HCT116 (cell line): ENCODE measurements at places on chromosomes 1 and 21. TPM values are rescaled to one million over a fixed set of nuclear protein-coding genes. Genes with fewer than 3 reads are reported as not detected.
A peak's percentile ranks its signal among the peaks of the same experiment; 100 is the strongest.

DNA sequence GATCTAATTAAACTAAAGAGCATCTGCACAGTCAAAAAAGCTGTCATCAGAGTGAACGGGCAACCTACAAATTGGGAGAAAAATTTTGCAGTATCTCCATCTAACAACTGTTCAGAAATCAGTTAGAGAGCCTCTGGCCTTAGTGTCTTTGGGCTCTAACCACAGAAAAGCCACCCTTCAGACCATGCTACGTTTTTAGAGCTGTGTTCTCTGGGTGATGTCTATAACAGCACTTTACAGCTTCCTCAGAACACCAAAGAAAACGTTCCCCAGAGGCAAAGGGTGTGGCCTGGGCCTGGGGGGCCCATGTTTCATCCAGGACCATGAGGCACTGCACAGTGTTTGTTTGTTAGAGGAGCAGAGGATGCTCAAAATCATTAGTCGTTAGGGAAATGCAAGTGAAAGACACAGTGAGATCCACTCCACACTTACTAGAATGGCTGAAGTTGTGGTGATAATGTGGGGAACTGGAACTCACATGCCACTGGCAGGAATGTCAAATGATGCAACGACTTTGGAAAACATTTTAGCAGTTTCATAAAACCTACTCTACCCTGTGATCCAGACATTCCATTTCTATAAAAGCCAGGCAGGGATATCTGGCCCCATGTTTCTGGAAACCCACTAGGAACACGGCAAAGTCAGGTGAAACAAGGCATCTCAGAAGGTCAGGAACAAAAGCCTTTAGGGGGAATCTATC lies 250.4 kb upstream of the HOOK1 start:
- no peak for DNase-seq

PLPPR5 gene
- total RNA-seq = not detected

GRCh38 chr1:228084797-228085196 lies 2.3 kb downstream of the ARF1 start:
- DNase-seq = no peak

CYP4Z1 gene
- not detected for total RNA-seq

PTGFR gene
- not detected for total RNA-seq

- DNase-seq = no peak
These were observed 154.0 kb downstream of the RWDD3 start for GRCh38 chr1:95388031-95388430.

- DNase-seq = no peak
These were observed 55.9 kb downstream of the C1orf87 start for GRCh38 chr1:60017508-60018205.

GFI1 gene
- total RNA-seq = 8.1 TPM

DEPDC1 gene
- total RNA-seq = 61.9 TPM

SPATA17 gene
- total RNA-seq = 2.5 TPM

KIAA0040 gene
- 32.4 TPM for total RNA-seq

- DNase-seq = no peak
These were observed 47.9 kb downstream of the LAMC1 start for GRCh38 chr1:183070923-183071618.

ILDR2 gene
- total RNA-seq = 2.4 TPM

GRCh38 chr1:82901118-82901517 lies 1097.8 kb downstream of the TTLL7 start:
- no peak for DNase-seq

DNA sequence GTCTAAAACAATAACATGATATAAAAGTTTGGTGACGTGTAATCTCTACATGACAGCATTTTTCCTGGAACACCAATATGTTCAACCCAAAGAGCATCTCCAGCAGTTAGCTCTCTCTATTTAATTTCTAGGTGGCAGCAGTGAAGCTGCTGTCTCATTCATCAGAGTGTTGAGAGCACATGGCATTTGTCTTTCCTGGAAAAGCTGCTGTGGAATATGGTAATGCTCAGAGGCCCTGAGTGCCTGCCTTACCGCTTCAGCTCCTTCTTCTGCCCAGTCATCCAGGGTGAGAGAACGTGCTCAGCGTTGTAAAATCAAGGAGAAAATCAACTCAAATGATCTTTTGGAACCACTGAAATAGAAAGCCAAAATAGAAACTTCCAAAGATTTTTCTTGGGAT lies 640.7 kb downstream of the ADGRL2 start:
- DNase-seq = no peak

F5 gene
- total RNA-seq = 0.37 TPM

- no peak for DNase-seq
These were observed 202.1 kb upstream of the ADGRL2 start for GRCh38 chr1:81598623-81599022.

- no peak for DNase-seq
These were observed 1.2 kb downstream of the LRRC42 start for GRCh38 chr1:53947172-53947907.

CD52 gene
- 2.0 TPM for total RNA-seq

RNU5D-1 gene
- total RNA-seq = not detected

DNA sequence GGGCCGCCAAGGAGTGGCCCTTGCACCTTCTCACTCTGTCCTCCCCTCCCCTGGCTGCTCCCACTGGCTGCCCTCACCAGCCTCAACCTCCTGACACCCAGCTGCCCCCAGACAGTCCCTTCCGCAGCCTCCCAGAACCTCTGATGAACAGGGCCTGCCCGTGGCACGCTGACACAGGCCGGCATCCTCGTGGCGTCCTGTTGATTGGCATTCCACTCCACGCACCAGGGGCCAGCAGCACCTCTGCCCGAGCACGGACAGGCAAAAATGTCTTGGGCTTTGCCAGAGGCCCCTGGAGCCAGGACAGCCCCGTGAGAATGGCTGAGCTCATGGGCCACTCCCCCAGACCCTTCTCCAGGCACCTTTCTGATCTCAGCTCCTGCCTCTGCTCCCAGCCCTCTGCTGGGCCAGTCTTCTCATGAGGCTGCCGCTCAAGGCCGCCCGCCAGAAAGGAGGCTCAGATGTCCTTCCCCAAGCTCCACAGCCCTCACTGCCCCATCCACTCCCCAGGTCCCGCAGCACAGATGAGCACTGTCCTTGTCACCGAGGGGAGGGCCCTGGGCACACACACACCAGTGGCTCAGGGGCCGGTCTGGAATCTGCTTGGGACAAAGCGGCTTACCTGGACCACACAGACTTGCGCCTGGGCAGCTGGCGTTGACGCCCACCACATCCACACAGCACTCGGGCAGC lies 15.8 kb upstream of the RNF223 start:
- no peak for DNase-seq

FMO5 gene
- total RNA-seq = 0.27 TPM

S100B gene
- total RNA-seq = not detected

DNA sequence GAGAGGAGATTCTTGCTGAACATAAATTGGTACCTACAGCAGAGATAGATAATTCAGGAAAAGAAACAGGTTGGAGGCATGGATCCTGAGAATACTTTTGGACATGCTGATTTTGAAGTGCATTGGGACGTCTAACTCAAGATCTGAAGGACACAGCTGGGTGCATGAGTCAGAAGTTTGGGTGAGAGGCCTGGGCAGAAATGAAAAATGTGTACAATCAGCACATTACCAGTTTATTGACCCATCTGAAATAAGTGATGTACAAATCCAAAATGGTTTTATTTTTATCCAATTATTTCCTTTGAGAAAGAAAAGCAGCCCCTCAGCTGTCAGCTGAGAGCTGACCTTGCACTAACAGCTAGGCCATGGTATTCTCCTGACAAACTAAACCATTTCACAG lies 975.2 kb upstream of the B3GALT2 start:
- no peak for DNase-seq

- no peak for DNase-seq
These were observed 193.2 kb downstream of the DHRS3 start for GRCh38 chr1:12424793-12425192.

- DNase-seq = no peak
These were observed 22.7 kb downstream of the PTP4A2 start for GRCh38 chr1:31915438-31915837.

TGFBR3 gene
- total RNA-seq = 7.1 TPM

- DNase-seq = no peak
These were observed 371.8 kb downstream of the NPHP4 start for GRCh38 chr1:5620418-5620817.

GRCh38 chr1:31122101-31122735 lies 56.7 kb upstream of the PUM1 start:
- no peak for DNase-seq

- no peak for DNase-seq
These were observed 268.5 kb downstream of the DUSP10 start for GRCh38 chr1:221473411-221473810.

- no peak for DNase-seq
These were observed 5.0 kb upstream of the OR2T8 start for GRCh38 chr1:247914941-247915662.

TEKT2 gene
- total RNA-seq = not detected

OR2T34 gene
- not detected for total RNA-seq

- no peak for DNase-seq
These were observed 4.7 kb downstream of the SLC35E2B start for GRCh38 chr1:1687846-1688245.

- no peak for DNase-seq
These were observed 22.3 kb downstream of the BTG3 start for GRCh38 chr21:17590430-17590829.

DNA sequence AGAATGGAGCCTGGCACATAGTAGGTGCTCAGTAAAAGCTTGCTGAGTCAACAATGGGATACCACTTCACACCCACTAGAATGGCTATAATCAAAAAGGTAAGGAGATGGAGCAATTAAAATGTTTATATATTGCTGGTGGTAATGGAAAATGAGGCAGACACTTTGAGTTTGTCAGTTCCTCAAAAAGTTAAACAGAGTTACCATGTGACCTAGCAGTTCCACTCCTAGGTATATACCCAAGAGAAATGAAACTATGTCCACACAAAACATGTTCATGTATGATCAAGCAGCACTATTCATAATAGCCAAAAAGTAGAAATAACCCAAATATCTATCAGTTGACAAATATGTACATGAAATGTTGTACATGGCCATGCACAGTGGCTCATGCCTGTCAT lies 74.8 kb upstream of the ECE1 start:
- DNase-seq = no peak

GRCh38 chr1:2381741-2382620 lies 9.4 kb downstream of the MORN1 start:
- DNase-seq = peak; percentile 28

DMAP1 gene
- total RNA-seq = 27.8 TPM

- no peak for DNase-seq
These were observed 147.1 kb downstream of the NTPCR start for GRCh38 chr1:233097546-233097945.

GRCh38 chr1:5915587-5916571 lies 76.3 kb downstream of the NPHP4 start:
- peak; percentile 6 for DNase-seq

DNA sequence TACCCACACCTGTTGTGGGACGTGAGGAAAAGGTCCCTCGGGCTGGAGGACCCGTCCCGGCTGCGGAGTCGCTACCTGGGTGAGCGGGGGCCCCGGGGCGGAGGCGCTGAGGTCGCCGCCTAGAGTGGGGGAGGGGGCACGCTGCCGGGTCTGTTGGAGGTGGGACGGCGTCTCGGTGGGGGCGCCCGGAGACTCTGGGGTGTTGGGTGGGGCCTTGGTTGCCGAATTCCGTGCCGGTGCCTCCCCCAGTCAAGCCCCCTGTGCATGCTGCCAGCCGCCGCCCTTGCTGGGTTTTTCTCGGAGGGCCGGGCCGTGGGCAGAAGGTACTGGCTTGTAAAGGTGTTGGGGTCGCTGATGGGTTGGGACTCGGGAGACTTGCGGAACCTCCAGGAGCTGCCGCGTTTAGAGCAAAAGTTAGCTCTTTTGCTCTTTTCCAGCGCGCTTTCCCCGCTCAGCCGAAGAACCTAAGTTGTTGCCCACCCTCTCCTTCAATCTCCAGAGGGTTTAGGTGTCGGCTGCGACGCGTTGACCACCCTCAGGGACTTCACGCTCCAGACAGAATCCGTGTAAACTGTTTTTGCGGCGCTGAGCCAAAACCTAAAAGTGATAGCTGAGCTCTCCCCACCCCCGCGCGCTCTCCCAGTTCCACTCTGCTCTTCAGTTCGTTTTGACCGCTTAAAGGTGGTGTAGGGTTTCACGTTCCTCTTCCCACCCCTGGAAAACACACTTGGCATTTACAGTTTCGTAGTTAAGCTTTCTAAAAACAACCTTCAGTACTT lies at the start of gene MPC2:
TSS of gene MPC2 (minus strand) at position 143 of the 779 bp plus-strand sequence. CDS start 1,231 bp downstream, outside the sequence.
- DNase-seq = peak; percentile 31

DNA sequence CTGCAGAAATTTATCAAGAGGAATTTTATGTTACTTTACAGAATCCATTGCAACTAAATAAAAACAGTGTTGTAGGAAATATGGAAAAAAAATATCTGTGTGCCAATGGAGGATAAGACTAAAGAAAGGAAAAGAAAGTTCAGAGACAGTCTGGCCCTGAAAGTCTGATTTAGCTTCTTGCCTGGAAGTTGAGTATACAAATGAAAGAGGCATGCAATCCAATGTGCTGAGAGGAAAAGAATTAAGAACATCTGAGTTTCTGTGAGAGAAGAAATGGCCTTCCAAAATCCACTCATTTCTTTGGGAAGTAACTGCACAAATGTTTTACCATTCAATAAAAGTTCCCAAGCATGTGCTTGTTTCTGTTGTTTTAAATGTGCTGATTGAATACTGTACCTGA lies 65.1 kb downstream of the LHX9 start:
- DNase-seq = no peak

DNA sequence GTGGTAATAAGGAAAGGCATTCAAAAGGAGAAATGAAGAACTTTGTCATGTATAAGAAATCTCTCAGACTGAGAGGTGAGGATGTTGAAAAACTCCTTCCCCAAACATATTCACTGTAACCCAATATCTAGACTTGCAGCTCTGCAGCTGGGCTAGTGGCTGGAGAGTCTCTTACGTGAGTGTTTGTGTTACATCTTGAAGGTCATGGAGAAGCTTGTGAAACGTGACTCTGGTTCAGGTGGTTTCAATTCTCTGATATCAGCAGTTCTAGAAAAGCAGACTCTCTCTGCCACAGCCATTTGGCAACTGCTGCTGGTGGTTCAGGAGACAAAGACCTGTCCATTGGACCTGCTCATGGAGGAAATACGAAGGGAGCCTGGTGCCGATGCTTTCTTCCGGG lies 55.0 kb upstream of the EPHA8 start:
- no peak for DNase-seq

- no peak for DNase-seq
These were observed 136.2 kb downstream of the NTNG1 start for GRCh38 chr1:107277022-107277421.

DNA sequence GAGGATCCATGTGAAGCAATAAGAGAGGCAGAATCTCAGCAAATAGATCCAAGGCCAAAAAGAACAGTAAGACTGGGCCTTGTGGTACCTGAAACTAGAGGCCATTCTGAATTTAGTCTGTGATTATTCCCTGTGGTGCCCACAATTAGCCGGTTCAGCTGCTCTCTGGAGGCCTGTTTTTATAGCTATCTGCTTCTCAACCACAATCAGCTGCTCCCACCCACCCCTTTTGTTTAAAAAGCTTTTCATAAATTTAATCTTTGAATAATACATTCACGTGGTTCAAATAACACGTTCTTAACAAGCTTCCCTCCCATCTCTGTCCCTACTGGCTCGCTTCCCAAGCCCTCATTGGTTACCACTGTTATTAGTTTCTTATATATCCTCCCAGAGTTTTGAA lies 18.0 kb downstream of the UBE2T start:
- no peak for DNase-seq

DNA sequence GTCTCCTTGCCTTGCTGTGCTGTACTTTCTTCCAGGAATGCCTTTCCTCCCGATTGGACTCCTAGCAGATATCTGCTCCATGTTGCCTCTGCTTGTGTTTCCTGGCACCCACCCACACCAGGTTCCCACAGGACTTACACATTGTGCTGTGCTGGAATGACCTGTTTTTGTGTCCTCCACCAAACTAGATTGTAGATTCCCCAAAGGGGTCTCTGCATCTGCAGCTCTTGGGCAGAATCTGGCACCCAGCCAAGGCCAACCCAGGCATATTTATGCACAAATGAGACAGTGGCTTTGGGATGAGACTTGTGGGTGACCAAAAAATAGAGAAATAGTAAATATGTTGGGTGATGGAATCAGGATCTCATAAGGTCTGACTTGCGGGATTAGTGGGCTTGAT lies 278.2 kb downstream of the RRAGC start:
- DNase-seq = no peak
